Stimulated activated CD4-positive, alpha-beta T cell treated with anti-CD3 and anti-CD28 coated beads, Interleukin-1b, Interleukin-23, amount 100 ng/mL, for 1 hour (primary cell): ENCODE measurements at places on chromosomes 16 and 17.

GRCh38 chr16:83972256-83973008 lies 4.4 kb downstream of the NECAB2 start:
- no peak for DNase-seq

DNA sequence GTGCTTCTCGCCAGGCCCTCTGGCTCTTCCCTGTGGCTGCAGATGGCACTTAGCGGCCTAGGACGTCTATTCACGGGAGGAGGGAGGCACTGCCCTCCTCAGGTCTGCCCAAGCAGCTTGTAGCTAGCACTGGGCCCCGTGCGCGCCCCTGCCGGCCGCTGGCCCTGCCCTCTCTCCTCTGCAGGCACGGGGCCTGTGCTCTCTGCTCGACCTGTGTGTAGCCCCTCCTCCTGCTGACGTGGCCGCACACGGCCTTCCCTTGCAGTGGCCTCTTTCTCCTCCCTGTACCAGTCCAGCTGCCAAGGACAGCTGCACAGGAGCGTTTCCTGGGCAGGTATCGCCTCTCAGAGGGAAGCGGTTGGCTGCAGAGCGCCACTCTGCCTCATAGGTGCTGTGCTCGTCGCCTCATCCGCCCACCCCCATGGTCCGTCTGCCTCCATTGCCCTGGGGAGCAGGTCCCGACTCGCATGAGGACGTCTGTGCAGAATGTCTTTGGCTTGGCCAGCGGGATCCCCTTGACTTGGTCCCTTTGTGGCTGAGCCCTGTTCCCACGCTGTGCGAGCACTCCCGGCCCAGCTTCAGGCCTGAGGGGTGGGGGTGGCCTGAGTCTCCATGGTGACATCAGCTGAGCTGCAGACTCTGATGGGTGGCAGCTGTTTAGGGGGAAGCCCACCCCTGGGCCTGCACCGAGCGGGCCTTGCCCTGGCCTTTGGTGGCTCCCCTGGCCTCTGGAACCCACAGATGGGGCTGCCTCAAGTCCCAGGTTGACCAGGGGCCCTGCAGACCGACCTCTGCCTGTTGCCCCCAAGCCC lies 34.6 kb downstream of the TSC2 start:
- no peak for DNase-seq

DNA sequence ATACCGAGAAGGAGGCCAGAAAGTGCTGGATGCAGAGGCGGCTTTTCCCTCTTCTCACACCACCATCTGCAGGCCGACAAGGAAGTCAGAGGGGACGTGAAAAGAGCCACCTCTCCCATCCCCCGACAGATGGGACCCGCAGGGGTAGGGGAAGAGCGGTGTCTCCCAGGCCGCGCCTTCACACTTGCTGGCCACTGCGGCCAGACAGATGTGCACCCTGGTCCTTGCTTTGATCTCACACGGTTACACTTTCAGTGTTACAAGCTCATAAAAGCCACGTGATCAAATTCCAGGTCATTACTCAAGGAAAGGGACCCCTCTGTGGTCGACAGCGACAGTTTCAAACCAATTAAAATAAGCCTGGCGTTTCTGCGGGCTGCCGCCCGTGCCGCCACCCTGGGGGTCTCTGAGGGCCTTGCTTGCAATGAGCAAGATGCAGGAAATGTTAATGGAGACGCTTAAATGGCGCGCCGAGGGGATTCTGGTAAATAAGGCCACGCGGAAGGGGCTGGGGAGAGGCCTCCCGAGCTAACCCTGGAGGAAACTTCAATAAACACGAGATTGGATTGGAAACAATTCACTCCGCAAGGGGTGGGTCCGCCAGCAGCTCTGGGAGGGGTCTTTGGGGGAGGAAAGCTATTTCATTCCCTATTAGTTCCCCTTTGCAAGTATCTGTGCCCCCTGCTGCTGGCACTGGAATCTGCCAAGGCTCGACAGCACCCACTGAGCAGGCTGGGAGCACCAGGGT lies 240.9 kb downstream of the ENGASE start:
- no peak for DNase-seq

DNA sequence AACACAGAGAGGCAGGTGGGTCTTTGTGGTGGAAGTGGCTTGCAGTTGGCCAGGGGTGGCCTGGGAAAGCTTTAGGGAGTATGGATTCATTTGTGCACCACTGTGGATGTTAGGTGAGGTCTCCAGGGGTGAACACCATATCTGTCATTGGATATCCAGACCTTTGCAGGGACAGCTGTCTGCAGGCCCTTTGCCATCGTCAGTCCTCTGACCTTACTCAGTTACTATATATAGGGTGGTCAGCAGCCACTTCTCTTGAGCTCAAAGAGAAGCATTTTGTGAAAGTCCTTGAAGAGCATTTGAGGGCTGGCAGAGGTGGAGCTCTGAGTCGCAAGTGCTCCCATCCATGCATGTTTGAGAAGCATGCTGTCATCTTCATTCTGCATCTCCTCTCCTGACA lies 40.4 kb downstream of the TMEM11 start:
- DNase-seq, result no peak
